ENCODE measurements at places on chromosomes 6 and 20.

DNA sequence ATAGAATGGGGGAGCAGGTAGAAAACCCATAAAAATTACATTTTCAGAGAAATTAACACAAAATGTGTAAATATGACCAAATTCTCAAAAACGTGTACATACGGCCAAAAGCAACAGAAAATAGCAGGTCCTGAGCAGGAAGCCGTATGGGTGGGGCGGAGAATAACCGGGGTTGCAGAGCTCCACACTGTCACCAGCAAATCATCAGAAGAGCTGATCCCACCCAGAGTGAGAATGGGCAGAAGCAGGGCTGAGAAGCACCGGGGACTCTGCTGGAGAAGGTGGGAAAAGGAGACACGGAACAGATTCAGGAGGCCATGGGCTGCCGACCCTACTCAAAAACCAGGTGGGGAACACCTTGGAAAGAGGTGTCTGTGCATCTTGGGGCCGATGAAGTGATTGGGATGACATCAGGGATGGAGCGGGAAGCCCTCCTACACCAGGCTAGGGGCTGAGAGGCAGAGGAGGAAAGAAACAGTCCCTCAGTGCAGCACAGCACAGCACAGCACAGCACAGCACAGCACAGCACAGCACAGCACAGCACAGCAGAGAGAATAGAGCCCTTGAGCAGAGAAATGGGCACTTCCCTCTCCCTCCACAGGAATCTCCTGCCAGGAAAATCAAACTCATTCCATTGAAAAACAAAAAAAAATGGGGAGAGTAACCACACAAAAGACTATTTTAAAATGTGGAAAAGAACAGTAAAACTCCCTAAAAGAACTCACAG is 22.3 kb downstream of the STX7 start:
- DNase-seq, result no peak

DNA sequence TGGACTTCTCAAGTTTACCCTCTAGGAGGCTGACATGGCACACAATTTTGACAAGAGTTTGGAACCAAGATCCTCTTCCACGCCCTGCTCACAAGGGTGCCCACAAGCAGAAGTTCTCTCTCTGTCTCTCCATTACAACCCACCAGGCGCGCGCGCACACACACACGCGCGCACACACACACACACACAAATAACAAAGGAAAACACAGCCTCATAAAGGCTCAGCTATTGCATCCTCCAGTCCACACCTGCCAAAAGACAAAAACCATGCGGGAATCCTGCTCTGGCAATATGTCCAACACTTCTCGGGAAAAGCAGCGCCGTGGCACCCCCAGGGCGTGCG is 870 bp downstream of the PAK5 start:
- DNase-seq, result no peak

DNA sequence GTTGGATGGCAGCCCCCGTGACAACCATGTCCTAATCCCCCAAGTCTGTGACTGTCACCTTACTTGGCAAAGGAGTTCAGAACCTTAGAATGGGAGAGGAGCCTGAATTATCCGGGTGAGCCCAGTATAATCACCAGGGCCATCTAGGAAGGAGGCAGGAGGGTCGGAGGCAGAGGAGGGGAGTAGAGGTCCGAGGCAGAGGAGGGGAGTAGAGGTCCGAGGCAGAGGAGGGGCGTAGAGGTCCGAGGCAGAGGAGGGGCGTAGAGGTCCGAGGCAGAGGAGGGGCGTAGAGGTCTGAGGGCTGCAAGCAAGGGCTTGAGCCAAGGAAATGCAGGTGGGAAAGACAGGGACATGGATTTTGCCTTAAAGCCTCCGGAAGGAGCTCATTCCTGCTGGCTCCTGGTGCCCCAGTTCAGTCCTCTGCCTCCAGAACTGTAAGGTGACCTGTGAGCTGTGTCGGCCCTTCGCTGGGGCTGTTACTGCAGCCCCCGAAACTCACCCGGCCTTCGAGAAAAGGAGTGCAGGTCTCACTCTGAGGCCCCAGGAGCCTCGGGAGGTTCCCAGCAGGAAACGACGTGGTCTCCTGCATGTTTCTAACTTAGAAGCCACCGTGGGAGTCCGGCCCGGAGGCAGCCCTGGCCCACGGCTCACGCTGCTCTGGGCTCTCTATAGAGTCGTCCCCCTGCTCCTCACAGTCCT is 20.0 kb upstream of the SLCO4A1 start:
- no peak for DNase-seq

- no peak for DNase-seq
These were observed 35.6 kb downstream of the UTRN start for GRCh38 chr6:144320741-144321140.

- DNase-seq, result no peak
These were observed 182.5 kb upstream of the PDE10A start for GRCh38 chr6:165845493-165845892.

- no peak for DNase-seq
These were observed 822.7 kb downstream of the GRIK2 start for GRCh38 chr6:102216232-102216631.

GRCh38 chr6:34656378-34657036 is 40.1 kb downstream of the ILRUN start:
- peak; percentile 23 for DNase-seq

DNA sequence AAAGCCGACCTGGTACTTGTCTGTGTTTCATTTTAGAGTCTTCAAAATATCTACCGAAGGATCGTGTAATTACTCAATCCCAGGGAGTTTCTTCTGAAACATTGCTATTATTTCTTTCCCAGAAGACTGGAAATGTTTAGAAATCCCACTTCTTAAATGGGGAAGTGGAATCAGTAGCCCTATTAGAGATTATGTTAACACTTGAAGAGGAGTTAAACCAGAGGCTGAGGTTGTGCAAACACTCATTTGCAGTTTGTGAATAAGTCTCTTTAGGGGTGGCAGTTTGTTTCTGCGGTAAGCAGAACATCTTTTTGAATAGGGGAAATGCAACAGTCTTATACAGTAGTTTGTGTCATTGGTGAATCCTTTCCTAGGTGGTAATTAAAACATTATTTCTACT is 21.3 kb downstream of the DSP start:
- no peak for DNase-seq

- no peak for DNase-seq
These were observed 79.3 kb upstream of the GATA5 start for GRCh38 chr20:62554898-62555641.

- no peak for DNase-seq
These were observed 279.6 kb downstream of the ADGB start for GRCh38 chr6:146878168-146878951.

DNA sequence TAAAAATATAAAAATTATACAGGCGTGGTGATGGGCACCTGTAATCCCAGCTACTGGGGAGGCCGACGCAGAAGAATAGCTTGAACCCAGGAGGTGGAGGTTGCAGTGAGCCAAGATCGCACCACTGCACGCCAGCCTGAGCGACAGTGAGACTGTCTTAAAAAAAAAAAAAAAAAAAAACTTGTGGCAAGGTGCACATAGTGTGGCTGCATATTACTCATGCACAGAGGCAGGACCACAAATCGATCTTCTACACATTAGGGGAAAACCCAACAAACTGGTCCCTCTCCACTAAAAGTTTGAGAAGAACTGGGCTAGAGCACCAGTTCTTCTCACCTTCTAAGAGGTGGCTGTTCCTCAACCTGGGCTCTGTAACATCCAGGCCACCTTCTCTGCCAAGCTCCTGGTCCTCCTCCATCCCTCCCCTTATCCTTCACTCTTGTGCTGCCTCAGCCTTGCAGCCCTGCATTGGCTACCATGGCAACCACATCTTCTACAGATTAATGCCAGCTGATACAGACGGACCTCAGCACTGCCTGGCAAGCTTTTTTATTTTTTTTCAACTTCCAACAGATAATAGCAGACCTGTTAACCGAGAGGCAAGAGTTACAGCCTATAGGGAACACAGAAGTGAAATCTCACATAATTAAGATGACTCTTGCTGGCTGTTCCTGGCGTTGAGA is 88.0 kb downstream of the ATP9A start:
- no peak for DNase-seq

DNA sequence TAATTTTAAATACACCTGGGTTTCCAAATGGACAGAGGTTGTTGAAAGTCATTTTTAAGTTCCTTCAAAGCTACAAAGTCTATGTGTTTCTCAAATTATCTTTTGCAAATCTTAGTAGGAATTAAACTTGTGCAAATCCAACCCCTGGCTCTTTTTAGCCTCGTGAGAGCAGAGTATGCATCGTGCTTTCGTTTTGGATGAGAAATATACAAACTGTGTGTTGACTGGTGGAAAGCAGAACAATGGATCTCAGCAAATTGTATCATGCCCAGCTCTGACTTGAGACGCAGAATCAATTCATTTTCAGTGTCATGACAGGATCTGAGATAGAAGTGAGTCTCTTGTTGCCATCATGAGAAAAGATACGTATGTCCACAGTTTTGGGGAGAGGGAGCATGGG is 542.4 kb upstream of the FLRT3 start:
- DNase-seq, result no peak

- no peak for DNase-seq
These were observed 34.0 kb upstream of the INSM1 start for GRCh38 chr20:20333866-20334265.

- DNase-seq, result no peak
These were observed 4.0 kb upstream of the FOXF2 start for GRCh38 chr6:1385129-1386037.

DNA sequence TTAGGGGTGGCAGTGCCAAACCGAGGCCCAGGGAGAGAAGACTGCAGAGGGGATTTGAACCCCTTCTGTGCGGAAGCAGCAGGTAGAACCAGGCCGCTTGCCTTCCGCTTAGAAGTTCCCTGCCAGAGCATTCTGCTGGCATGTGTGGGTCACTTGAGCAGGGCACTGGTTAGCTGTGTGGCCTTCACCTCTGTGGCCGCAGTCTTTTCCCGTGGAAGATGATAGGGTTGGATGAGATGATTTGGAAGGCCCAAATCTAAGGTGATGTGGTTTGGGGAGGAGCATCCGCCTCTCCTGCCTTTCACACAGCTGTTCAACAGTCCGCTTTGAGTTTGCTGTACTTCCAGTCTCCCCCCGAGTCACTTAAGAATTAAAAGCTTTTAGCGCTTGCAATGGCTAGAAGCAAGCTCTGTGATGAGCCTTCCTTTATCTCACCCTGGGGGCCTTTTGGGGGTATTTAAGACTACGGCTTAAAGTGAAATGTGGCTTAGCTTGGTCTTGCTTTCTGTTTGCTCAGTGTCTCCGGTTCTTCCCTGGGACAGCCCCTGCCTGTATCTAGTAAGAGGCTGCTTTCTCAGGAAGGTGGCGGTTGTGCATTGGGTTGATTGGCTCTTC is 743 bp downstream of the CMTR1 start:
- peak; percentile 2 for DNase-seq

DNA sequence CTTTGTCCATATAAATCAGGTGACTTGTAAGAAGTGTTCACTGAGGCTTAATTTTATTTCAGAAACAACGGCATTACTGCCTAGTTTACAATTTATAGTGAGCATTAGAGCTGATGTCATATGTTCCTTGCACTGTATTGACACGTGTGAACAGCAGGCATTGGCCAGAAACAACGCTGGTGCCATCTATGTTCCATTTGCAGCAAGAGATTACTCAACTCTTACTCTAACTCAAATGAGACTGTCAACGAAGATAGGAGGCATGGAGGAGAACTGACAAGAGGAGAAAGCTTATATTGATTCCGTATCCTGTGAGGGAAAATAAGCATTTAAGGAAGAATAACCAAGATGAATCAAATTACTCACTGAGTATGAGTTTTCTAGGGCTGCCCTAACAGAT is 48.4 kb downstream of the MTFR2 start:
- no peak for DNase-seq

DNA sequence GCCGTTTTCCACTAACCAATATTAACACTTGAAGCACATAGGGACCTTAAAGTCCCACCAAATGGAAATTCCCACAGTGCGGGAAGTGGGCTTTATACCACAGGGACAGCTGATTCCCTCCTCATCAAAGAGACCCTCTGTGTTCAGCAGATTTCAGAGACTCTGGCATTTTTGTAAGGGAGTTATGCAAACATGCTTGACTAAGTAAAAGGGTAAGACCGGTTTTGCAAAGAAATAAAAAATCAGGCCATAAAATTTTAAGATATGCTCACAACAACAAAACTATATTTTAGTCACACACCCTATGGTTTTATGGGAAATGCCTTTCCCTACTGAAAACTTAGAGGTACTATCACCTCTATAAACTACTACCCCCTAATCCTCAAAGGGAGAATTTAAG is 45.4 kb upstream of the SPTLC3 start:
- no peak for DNase-seq

GRCh38 chr6:79391480-79391879 is 145.8 kb downstream of the LCA5 start:
- no peak for DNase-seq

DNA sequence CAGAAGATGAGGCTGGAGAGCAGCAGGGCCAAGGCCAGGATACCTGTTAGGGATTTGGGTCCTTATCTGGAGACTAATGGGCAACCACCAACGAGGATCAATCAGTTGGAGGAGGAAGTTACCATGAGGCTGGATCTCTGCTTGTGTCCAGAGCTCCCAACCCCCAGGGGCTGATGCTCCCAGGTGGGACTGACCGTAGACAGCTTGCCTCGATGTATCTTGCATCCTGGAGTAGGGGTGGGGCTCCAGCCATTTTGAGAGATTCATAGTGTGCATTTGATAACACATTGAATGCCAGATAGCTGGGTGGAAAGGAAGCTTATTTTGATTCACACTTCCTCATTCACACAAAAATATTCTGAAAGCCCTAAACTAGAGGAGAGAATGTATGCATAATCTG is 4.6 kb upstream of the RFPL4B start:
- no peak for DNase-seq

DNA sequence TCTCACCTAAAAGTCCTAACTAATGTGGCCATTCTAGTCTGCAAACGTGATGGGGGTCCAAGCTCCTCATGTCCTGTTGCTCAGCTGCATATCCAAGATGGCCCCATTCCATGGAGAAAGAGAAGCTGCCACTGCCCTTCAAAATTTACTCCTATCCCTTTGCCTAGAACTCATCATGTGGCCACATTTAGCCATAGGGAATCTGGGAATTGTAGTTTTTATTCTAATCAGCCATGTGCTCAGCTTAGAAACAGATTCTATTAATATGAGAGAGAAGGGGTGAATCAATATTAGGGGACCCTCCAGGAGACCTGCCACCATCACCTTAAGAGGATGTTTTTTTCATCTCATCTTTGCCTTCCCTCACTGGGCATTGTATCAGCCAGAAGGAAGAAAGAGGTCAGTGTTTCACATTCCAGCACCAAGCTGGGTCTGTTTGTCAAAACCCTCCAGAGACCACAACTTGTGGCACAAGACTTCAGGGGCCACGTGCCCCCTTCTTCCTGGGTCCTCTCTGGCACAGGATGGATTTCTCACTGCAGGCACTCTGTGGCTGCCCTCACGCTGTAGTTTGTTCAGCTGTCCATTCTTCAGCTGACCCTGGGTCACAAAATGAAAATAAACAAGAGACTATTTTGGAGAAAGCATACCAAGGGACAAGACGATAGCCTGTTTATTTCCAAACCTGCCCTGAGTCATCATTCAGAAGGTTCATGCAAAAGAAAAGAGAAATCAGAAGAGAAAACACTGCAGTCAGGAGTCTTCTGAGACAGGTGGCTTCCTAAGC is 172.0 kb downstream of the EYA2 start:
- no peak for DNase-seq

GRCh38 chr20:63698739-63699465 is 2.5 kb downstream of the TNFRSF6B start:
- DNase-seq, result no peak
